ENCODE measurements at places on chromosomes 3 and 15. TPM values are rescaled to one million over a fixed set of nuclear protein-coding genes. Genes with fewer than 3 reads are reported as not detected.
A peak's percentile ranks its signal among the peaks of the same experiment; 100 is the strongest.

- DNase-seq: no peak
Measured at GRCh38 chr3:144301863-144302262, 330.2 kb downstream of the DIPK2A start.

GRCh38 chr3:176046703-176047102 is 1150.6 kb downstream of the TBL1XR1 start:
- no peak for DNase-seq

DNA sequence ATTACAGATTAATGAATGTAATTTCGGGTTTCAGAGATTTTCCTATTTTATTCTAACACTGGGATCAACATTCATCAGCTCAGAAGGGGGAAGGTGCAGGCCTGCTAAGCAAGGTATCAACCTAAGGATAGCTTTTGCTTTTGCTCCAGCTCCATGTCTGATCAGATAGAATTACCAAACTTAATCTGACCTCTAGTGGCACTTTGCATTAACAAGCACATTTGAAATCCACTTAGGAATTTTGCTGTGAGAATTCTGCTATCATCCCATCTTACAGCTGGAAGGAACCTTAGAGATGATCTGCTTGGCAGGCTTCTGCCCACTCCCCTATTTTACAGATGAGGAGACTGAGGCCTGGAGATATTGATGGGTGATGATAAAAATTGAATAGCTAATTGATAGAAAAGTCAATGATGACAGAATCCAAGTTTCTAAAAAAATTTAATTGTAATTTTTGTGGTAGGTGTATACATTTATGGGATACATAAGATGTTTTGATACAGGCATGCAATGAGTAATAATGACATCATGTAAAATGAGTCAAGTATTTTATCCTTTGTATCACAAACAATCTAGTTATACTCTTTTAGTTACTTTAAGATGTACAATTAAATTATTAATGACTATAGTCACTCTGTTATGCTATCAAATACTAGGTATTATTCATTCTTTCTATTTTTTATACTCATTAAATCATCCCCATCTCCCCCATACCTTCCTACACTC is 209.2 kb upstream of the ZPLD1 start:
- DNase-seq: no peak

- no peak for DNase-seq
Measured at GRCh38 chr3:169286214-169286613, 377.3 kb downstream of the MECOM start.

DNA sequence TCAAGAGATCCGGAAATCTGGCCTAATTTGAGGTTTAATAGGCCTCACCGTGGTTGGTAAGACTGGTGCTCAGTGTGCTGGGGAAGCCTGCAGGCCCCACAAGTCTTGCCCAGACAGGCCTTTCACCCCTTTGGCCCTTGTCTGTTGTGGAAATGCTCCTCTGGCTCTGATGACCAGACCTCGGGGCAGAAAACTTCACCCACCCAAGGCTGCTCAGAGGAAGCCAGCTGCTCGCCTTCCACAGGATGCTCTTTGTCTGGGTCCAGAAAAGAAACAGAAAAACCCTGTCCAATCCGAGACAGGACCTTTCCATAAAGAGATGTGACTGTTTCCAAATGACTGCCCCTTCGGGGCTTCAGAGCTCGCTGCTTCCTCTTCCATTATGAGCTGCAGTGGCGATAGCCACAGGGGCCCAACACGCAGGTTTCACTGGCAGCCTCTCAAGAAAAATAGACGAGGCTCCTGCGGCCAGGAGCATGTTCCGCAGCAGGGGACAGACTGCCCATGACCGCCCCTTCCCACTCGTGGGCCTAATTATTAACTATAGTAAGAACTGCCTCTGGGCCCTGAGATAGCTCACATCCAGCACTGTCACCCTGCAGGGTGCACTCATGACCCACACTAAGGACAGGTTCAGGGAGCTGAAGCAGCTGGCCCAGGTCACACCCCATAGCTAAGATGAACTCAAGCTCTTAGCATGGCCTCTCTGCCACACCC is 6.8 kb upstream of the SNX22 start:
- no peak for DNase-seq

- peak; percentile 30 for DNase-seq
Measured at GRCh38 chr15:73881579-73882320, 8.4 kb downstream of the TBC1D21 start.

DNA sequence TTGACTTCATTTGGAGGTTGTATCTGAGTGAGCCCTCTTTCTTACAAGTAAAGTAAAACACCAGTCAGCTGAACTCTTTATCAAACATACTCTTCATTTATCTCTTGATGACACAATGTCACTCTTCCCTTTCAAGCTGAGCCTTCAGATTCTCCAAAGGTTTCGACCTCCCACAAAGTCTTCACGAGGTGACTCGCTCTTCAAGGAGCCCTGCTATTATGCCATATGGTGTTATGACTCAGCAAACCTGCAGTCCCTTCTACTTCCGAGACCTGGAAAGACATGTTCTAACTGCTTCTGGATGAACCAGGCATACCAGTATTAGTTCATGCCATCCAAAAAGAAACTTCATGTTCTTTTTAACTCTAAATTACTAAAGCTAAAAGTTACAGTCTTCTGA is 23.1 kb downstream of the AADAC start:
- DNase-seq: no peak

Gene PLD1
- total RNA-seq: 0.89 TPM

Gene CCR5
- total RNA-seq: not detected

Gene GPR156
- total RNA-seq: not detected

Gene GNB4
- total RNA-seq: 0.59 TPM

Gene PAK6
- 0.30 TPM for total RNA-seq

Gene LIPC
- total RNA-seq: 0.64 TPM
